Muscle of leg (tissue), 16 donors: ENCODE measurements at places on chromosomes 5 and 9.

DNA sequence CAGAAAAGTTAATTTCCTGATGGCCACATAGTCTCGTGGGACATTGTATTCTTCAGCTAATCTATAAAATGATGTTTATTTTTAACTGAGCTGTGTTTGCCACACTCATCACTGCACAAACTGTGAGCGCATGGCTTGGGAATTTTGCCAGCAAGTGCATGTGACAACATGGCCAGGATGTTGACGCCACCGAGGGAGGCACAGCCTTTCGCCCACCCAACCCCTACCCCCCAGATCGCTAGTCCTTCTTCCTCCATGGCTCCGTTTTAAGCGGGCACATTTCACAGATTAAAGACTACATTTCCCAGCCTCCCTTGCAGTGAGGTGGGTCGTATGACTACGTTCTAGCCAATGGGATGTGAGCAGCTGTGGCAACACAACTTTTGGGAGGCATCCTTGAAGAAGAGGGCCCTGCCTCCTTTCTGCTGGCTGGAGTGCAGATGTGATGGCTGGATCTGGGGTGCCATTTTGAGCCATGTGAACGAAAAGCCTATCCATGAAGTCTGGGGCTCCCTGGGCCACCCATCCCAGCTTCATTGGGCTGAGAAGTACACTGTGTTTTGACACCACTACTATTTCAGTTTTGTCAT lies 7.9 kb downstream of the NRARP start:
- no peaks in the 10 kb centered on the region for H3K36me3 ChIP-seq
- H3K27me3 ChIP-seq = peaks cover 53% of the 10 kb centered on the region
- peaks cover 28% of the 10 kb centered on the region for H3K4me1 ChIP-seq
- H3K4me3 ChIP-seq = no peak overlapping the region
- no peak for DNase-seq

DNA sequence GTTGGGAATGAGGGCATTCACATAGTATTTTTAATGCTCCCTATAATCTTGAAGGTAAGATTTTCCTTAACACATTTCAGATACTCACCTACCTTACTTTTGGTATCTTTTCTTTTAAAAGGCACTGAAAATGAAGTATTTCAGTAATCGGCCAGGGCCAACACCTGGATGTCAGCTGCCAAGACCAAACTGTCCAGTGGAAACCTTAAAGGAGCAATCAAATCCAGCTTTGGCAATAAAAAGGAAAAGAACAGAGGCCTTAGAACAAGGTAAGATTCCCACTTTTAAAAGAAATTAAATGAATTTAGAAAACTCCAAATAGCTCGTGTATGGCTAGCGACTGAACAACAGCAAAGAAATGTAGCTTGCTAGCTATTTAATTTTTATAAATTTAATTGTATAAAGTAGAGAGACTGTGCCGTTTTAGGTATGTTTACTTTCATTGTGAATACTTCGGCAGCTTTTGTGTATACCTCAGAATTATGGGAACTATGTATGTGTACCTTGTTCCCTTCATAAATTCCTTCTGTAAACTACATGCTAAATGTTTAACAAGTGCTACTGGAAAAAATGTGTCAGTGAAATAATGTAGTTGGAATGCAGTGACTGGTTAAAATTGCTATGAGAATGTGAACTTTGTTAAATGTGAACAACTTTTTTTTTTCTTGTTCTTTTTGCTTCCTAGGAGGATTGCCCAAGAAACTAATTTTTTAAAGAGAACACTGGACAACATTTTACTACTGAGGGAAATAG lies 41.9 kb downstream of the CDK7 start:
- H3K4me1 ChIP-seq = no peaks in the 10 kb centered on the region
- H3K27ac ChIP-seq = no peak overlapping the region
- no peaks in the 10 kb centered on the region for H3K27me3 ChIP-seq
- no peak overlapping the region for H3K4me3 ChIP-seq
- H3K36me3 ChIP-seq = peaks cover 27% of the 10 kb centered on the region

DNA sequence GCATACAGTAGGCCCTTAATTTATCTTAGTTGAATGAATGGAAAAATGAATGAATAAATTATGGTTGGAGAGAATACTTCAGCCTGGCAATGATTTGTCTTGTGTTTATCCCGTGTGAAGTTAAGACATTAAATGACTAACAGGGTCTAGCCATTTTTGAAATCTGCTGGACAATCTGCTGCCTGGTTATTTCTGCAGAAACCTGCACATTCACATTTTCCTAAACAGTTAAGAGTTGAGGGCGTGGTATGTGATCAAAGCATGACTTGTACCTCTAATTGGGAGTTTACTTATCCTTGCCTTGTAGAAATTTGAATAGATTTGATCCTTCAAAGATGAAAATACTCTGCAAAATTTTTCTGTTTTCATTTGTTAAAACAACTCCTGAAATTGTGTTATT lies 34.6 kb upstream of the NDFIP1 start:
- H3K4me1 ChIP-seq = no peaks in the 10 kb centered on the region
- no peak for DNase-seq
- no peaks in the 10 kb centered on the region for H3K36me3 ChIP-seq
- no peak overlapping the region for H3K4me3 ChIP-seq
- no peak overlapping the region for H3K27ac ChIP-seq
- H3K27me3 ChIP-seq = no peaks in the 10 kb centered on the region

DNA sequence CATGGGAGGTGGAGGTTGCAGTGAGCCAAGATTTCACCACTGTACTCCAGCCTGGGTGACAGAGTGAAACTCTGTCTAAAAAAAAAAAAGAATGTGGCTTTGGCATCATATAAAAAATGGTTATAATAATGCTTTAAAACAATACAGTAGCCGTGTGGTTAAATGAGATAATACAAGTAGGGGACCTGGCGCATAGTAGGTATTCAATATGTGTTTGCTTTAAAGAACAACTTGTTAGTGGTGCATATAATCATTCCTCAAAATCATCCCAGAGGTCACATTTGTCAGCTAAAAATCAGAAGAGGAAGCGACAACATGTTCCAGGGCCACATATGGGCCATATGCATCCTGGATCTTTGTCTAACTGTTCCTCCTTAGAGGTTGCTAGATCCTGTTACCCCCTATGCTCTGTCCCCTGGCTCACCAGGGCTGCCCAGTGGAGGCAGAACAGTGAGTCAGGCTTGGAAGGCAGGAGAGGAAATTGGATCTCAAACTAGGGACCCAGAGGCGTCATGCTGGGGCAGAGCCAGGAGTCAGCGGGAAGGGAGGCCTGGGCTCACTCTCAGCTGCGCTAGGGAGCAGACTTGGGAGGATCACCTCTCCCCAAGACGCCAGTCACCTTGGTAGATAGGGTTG lies 27.7 kb downstream of the LHX6 start:
- no peak overlapping the region for H3K27ac ChIP-seq
- H3K4me1 ChIP-seq = peaks cover 39% of the 10 kb centered on the region
- DNase-seq = peak; percentile 65
- H3K4me3 ChIP-seq = no peak overlapping the region
- H3K36me3 ChIP-seq = no peaks in the 10 kb centered on the region

GRCh38 chr5:32092938-32093812 lies 80.9 kb downstream of the GOLPH3 start:
- H3K4me3 ChIP-seq = no peak overlapping the region
- no peaks in the 10 kb centered on the region for H3K27me3 ChIP-seq
- peak; percentile 83 for DNase-seq
- no peak overlapping the region for H3K27ac ChIP-seq

DNA sequence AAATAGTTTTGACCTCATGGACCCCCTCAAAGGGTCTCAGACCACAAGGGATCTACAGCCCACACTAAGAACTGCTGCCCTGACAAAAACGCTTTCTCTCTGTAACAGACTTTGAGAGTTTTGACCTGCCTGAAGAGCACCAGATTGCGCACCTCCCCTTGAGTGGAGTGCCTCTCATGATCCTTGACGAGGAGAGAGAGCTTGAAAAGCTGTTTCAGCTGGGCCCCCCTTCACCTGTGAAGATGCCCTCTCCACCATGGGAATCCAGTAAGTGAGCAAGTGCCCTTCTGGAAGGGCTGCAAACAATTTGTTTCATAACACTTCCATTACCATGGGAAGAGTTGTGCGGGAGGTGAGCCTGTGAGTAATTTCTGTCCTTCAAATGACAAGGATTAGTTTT lies 6.0 kb downstream of the PTTG1 start:
- no peaks in the 10 kb centered on the region for H3K27me3 ChIP-seq
- no peak for DNase-seq
- H3K36me3 ChIP-seq = peaks cover 17% of the 10 kb centered on the region
- H3K4me1 ChIP-seq = peaks cover 3% of the 10 kb centered on the region

GRCh38 chr5:149325166-149325735 lies 20.0 kb upstream of the GRPEL2 start:
- H3K4me3 ChIP-seq = no peak overlapping the region
- H3K27ac ChIP-seq = no peak overlapping the region
- H3K36me3 ChIP-seq = peaks cover 34% of the 10 kb centered on the region
- H3K4me1 ChIP-seq = peaks cover 16% of the 10 kb centered on the region

- H3K27me3 ChIP-seq = no peaks in the 10 kb centered on the region
- no peak overlapping the region for H3K27ac ChIP-seq
- H3K4me1 ChIP-seq = no peaks in the 10 kb centered on the region
- no peaks in the 10 kb centered on the region for H3K36me3 ChIP-seq
Observed at GRCh38 chr5:83731638-83732037, 11.0 kb upstream of the HAPLN1 start.

- H3K36me3 ChIP-seq = no peaks in the 10 kb centered on the region
- no peak overlapping the region for H3K4me3 ChIP-seq
- H3K27me3 ChIP-seq = peaks cover 6% of the 10 kb centered on the region
- H3K27ac ChIP-seq = no peak overlapping the region
- H3K4me1 ChIP-seq = no peaks in the 10 kb centered on the region
Observed at GRCh38 chr9:98516897-98517503, 191.7 kb downstream of the GABBR2 start.

GRCh38 chr9:115746496-115746895 lies 407.1 kb upstream of the PAPPA start:
- no peak overlapping the region for H3K27ac ChIP-seq
- no peaks in the 10 kb centered on the region for H3K36me3 ChIP-seq
- H3K4me1 ChIP-seq = no peaks in the 10 kb centered on the region
- DNase-seq = peak; percentile 32
- H3K4me3 ChIP-seq = no peak overlapping the region
- H3K27me3 ChIP-seq = no peaks in the 10 kb centered on the region

DNA sequence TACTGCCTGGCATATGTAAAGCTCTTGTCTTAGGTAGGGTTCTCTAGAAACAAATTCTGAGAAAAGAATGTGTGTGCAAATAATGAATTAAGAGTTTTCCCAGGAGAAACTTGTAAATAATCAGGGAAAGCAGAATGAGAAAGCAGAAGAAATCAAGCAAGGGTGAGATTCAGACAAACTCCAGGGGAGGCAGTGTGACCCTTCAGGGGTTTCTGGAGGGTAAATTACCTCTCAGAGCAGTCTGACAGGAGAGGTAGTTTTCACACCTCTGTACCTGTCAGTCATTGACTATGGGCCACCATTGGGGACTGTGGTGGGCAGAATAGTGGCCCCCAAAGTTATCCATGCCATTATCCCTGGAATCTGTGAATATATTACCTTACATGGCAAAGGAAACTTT lies 124.6 kb downstream of the KCTD16 start:
- no peaks in the 10 kb centered on the region for H3K36me3 ChIP-seq
- DNase-seq = no peak

GRCh38 chr5:95668728-95669127 lies 14.1 kb downstream of the SPATA9 start:
- H3K4me3 ChIP-seq = no peak overlapping the region
- H3K4me1 ChIP-seq = peaks cover 16% of the 10 kb centered on the region
- no peaks in the 10 kb centered on the region for H3K27me3 ChIP-seq
- peak; percentile 51 for DNase-seq

GRCh38 chr9:104808035-104808614 lies 44.2 kb downstream of the NIPSNAP3B start:
- no peaks in the 10 kb centered on the region for H3K27me3 ChIP-seq
- no peak overlapping the region for H3K4me3 ChIP-seq
- H3K4me1 ChIP-seq = no peaks in the 10 kb centered on the region

- H3K4me1 ChIP-seq = no peaks in the 10 kb centered on the region
- H3K27me3 ChIP-seq = no peaks in the 10 kb centered on the region
- H3K4me3 ChIP-seq = no peak overlapping the region
- no peaks in the 10 kb centered on the region for H3K36me3 ChIP-seq
Observed at GRCh38 chr5:2156358-2157059, 273.8 kb upstream of the IRX4 start.

- DNase-seq = no peak
- H3K4me3 ChIP-seq = no peak overlapping the region
- no peaks in the 10 kb centered on the region for H3K36me3 ChIP-seq
Observed at GRCh38 chr9:73118898-73119554, 32.6 kb upstream of the ANXA1 start.

- no peak overlapping the region for H3K27ac ChIP-seq
- H3K36me3 ChIP-seq = no peaks in the 10 kb centered on the region
- H3K4me3 ChIP-seq = no peak overlapping the region
- no peaks in the 10 kb centered on the region for H3K27me3 ChIP-seq
- no peak for DNase-seq
- H3K4me1 ChIP-seq = no peaks in the 10 kb centered on the region
Observed at GRCh38 chr5:86112249-86112648, 505.5 kb upstream of the COX7C start.

DNA sequence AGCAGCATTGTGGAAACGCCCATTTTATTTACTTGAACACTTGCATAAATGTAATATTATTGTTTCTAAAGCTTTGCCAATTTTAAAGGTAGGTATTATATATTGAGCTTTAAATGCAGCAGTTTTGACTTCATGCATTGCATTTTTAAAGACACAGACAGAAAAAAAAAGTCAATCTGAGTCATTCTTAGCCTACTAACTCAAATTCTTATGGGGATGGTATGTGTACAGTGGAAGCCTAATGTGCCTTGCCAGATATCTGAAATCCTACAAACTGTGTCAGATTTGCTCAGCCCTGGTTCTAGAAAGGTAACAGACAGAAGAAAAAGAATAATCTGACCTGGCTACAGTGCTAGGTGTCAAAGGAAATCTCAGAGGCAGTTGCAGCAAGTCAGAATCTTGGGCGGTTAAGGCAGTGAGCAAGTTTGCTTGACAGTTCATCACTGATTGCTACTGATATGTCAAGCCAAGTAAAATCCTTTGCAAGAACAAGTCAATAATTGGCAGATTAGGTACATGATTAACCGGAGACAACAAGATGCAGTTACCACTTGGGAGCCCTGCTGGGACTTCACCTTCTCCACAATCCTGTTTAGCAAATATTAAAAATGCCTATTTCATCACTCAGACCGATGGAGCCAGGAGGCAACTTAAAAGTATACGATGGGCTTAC lies 224.8 kb upstream of the WWC1 start:
- no peaks in the 10 kb centered on the region for H3K36me3 ChIP-seq
- no peaks in the 10 kb centered on the region for H3K4me1 ChIP-seq
- H3K27ac ChIP-seq = no peak overlapping the region
- H3K27me3 ChIP-seq = no peaks in the 10 kb centered on the region
- no peak overlapping the region for H3K4me3 ChIP-seq

GRCh38 chr5:662751-663435 lies 30.3 kb downstream of the TPPP start:
- no peaks in the 10 kb centered on the region for H3K27me3 ChIP-seq
- H3K27ac ChIP-seq = no peak overlapping the region
- no peak for DNase-seq
- no peak overlapping the region for H3K4me3 ChIP-seq
- H3K36me3 ChIP-seq = peaks cover 63% of the 10 kb centered on the region

- no peak for DNase-seq
- H3K27me3 ChIP-seq = peaks cover 21% of the 10 kb centered on the region
- H3K4me1 ChIP-seq = peaks cover 3% of the 10 kb centered on the region
- H3K27ac ChIP-seq = no peak overlapping the region
Observed at GRCh38 chr9:21392270-21392669, 7.1 kb upstream of the IFNA2 start.

GRCh38 chr5:92769978-92770377 lies 811.0 kb downstream of the NR2F1-AS1 start:
- no peak for DNase-seq
- H3K27ac ChIP-seq = no peak overlapping the region
- H3K4me3 ChIP-seq = no peak overlapping the region
- no peaks in the 10 kb centered on the region for H3K36me3 ChIP-seq
- H3K4me1 ChIP-seq = no peaks in the 10 kb centered on the region
- no peaks in the 10 kb centered on the region for H3K27me3 ChIP-seq
